Endodermal cell (in vitro differentiated cells): ENCODE measurements at places on chromosomes 11 and 22. TPM values are rescaled to one million over a fixed set of nuclear protein-coding genes. Genes with fewer than 3 reads are reported as not detected.

GRCh38 chr11:12270215-12270797, 107.1 kb upstream of the PARVA start:
- no peak for DNase-seq
- no peak overlapping the region for H3K4me3 ChIP-seq
- H3K27me3 ChIP-seq: no peaks in the 10 kb centered on the region
- H3K36me3 ChIP-seq: no peaks in the 10 kb centered on the region
- H3K4me1 ChIP-seq: no peaks in the 10 kb centered on the region

GRCh38 chr11:91314521-91314920, 910.1 kb upstream of the FAT3 start:
- no peak overlapping the region for H3K27ac ChIP-seq
- H3K4me1 ChIP-seq: no peaks in the 10 kb centered on the region
- H3K4me3 ChIP-seq: no peak overlapping the region
- no peak for DNase-seq
- H3K27me3 ChIP-seq: no peaks in the 10 kb centered on the region

Gene DBX1
- total RNA-seq: not detected in 3 replicates

Gene RASSF10
- total RNA-seq: 7.4 to 31.6 TPM (median 30.8 TPM) in 3 replicates

DNA sequence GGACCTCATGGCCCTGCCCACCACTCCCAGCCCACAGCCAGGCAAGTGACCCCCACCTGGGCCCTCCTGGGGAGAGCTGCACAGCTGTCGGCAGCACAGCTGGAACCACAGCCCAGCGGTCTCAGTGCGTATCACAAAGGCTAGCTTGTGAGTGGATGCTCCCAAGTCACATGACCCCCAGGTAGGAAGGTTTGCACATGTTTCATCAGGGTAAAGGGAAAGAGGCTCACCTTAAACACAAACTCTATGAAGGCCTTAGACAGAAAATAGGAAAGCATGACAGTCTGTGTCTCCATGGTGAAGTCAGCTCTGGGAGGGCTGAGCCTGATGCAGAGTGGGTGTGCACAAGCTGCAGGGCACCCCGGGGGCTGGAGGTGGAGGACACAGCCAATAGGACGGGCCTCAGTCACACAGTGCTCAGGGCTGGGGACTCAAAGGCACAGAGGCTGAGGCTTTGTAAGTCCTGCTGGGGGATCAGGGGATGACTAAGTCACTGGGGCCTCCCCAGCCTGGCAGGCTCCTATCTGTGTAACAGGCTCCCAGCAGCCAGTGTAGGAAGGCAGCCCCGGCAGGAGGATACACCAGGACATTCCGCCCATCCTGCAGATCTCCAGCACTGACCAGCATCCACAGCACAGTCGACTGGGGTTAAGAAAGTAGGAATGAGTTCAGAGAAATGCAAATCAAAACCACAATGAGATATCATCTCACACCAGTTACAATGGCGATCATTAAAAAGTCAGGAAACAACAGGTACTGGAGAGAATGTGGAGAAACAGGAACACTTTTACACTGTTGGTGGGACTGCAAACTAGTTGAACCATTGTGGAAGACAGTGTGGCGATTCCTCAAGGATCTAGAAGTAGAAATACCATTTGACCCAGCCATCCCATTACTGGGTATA, 22.0 kb downstream of the CELSR1 start:
- H3K4me3 ChIP-seq: no peak overlapping the region
- peak; percentile 53 for DNase-seq
- H3K27ac ChIP-seq: no peak overlapping the region
- H3K36me3 ChIP-seq: no peaks in the 10 kb centered on the region
- no peaks in the 10 kb centered on the region for H3K4me1 ChIP-seq

DNA sequence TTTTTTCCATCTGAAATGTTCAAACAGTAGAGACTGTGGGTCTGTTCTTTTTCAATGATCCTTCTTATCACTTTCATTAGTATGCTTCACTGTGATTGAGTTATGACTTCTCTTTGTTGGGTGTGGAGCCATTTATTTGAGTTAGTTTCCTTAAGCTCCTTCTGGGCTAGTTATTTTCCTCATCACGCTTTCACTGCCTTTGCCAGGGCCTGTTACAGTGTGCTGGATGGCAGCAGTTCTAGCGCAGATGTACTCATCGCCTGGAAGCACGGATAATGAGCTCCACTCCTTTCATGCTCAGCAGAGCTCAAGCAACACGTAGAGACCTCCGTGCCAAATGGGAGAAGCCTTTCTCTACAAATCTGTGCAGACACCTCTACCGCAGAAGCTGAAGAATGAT, 7.0 kb upstream of the ARHGAP42 start:
- H3K4me1 ChIP-seq: peaks cover 7% of the 10 kb centered on the region
- H3K4me3 ChIP-seq: no peak overlapping the region
- H3K27me3 ChIP-seq: no peaks in the 10 kb centered on the region
- H3K36me3 ChIP-seq: no peaks in the 10 kb centered on the region
- no peak for DNase-seq
